ENCODE measurements at places on chromosomes 11 and 22. TPM values are rescaled to one million over a fixed set of nuclear protein-coding genes. Genes with fewer than 3 reads are reported as not detected.

Gene MAP6
- 1.1 TPM for polyA plus RNA-seq

Gene EI24
- polyA plus RNA-seq = 112 TPM

Gene TMEM135
- polyA plus RNA-seq = 17.8 TPM

- DNase-seq = no peak
Observed at GRCh38 chr11:11997049-11997322, 11.4 kb downstream of the DKK3 start.

Gene SCGB1C1
- polyA plus RNA-seq = not detected

Gene SEZ6L
- polyA plus RNA-seq = not detected

Gene GVQW3
- 3.8 TPM for polyA plus RNA-seq

Gene MMP1
- polyA plus RNA-seq = not detected

DNA sequence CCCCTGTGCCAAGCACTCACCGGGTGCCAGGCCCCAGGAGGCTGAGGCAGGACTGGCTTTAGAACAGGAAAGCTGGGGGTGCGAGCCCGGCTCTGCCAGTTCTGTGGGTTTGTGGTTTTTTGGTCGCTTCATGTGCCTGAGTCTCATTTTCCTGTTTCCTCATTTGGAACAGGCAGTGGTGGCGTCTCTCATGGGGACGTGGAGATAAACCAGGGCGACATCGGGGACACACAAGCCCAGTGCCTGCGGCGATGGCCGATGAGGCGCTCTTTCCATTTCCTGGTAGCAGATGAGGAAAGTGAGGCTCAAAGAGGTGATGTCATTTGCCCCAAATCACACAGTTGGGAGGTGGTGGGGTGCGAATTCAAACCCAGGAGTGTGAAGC is 20.8 kb upstream of the CHKA start:
- DNase-seq = no peak

DNA sequence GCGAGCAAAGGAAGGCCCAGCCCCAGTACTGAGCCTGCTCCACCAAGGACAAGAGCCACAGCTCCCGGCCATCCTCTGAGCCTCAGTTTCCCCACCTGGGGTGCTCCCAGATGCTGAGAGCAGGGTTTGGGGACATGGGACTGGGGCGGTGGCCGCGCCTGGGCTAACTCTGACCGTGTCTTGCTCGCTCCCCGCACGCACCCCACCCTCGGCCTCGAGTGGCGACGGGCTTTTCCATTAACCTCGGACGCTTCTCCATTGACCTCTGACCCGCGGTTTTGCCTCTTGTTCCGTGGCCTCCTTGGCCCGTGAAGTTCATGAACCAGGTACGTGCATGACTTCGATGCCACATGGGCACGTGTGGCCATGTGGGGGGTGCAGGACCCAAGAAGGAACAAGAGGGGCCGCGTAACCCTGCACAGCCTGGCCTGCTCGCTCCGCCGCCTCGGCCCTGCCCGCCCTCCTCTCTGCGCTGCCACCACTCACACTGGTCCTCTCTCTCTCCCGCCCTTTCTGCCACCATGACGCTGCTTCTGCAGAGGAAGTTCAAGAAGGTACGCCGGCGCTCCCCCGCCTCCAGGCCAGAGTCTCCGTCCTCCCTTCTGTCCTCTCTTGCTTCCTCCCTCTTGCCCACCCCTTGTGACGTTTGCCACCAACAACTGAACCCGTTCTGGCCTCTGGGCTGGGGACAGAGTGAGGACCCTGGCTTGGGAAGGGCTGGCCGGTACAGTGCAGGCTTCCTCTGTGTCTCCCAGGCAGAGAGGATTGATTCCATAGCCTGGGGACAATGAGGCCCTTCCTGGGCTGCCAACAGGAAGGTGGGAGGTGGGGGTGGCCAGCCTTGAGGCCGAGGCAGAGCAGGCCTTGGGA is 6.9 kb downstream of the TNNT3 start:
- DNase-seq = no peak

- DNase-seq = no peak
Observed at GRCh38 chr11:67024410-67024809, 1.5 kb downstream of the SYT12 start.

GRCh38 chr11:93574638-93575220 is 31.5 kb upstream of the SMCO4 start:
- DNase-seq = no peak

Gene ELMOD1
- polyA plus RNA-seq = 0.08 TPM

Gene TIMM8B
- 85.3 TPM for polyA plus RNA-seq

Data from A549 (cell line).